ENCODE measurements at places on chromosomes 2 and 18. TPM values are rescaled to one million over a fixed set of nuclear protein-coding genes. Genes with fewer than 3 reads are reported as not detected.

DNA sequence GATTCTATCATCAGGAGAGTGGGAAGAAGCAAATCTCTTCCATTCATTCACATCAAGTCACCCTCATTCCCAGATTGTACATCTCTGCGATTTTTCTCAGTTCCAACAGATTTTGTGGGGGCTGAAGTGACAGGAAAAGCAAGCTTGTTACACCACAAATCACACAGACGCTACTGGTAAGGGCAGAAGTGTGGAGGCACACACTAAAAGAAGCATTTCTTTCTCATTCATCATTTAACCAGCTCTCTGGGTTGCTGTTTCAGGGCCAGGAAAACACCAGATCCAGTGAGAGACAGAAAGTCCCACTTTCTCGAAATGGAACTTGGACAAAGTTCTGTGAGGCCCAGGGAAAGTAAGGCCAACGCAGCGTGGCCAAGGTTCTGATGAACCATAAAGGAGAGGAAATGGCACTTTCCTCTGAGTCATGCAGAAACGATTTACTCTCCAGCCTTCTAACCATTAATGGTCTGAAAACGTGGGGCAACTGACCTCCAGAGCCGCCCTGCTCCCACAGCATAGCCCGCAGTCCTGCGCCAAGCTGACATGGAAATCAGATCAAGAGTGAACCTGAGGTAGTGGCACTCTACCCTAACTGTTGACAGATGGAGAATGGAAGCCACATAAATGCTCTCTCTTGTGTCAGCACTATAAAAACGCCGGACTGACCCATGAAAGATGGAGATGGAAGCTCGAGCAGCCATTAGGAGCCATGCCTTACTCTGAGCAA lies 191.0 kb downstream of the C1D start:
- H3K27me3 ChIP-seq, result no peaks in the 10 kb centered on the region
- DNase-seq, result no peak
- H3K36me3 ChIP-seq, result no peaks in the 10 kb centered on the region
- no peaks in the 10 kb centered on the region for H3K4me1 ChIP-seq
- no peak overlapping the region for H3K4me3 ChIP-seq

GRCh38 chr2:217445723-217446122 lies 557.1 kb downstream of the TNS1 start:
- no peak for DNase-seq
- H3K4me3 ChIP-seq, result no peak overlapping the region
- no peaks in the 10 kb centered on the region for H3K27me3 ChIP-seq
- H3K4me1 ChIP-seq, result no peaks in the 10 kb centered on the region
- no peak overlapping the region for H3K27ac ChIP-seq

- no peak overlapping the region for H3K4me3 ChIP-seq
- no peaks in the 10 kb centered on the region for H3K27me3 ChIP-seq
- H3K36me3 ChIP-seq, result no peaks in the 10 kb centered on the region
- peak; percentile 35 for DNase-seq
- H3K4me1 ChIP-seq, result no peaks in the 10 kb centered on the region
Observed at GRCh38 chr2:240620859-240621258, 4.4 kb upstream of the GPR35 start.

GRCh38 chr18:22709288-22710060 lies 223.7 kb upstream of the RBBP8 start:
- no peak overlapping the region for H3K4me3 ChIP-seq
- H3K27me3 ChIP-seq, result no peaks in the 10 kb centered on the region
- H3K27ac ChIP-seq, result no peak overlapping the region

DNA sequence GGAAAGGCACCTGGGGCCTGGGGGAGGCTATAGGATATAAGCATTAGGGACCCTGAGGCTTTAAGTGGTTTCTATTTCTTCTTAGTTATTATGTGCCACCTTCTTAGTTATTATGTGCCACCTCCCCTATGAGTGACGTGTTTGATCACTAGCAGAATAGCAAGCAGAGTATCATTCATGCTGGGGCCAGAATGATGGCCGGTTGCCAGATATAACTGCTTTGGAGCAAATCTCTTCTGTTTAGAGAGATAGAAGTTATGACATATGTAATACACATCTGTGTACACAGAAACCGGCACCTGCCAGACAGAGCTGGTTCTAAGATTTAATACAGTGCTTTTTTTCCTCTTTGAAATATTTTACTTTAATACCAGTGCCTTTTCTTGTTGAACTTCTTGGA lies 29.4 kb downstream of the LIPG start:
- no peak overlapping the region for H3K27ac ChIP-seq
- no peaks in the 10 kb centered on the region for H3K27me3 ChIP-seq
- no peak overlapping the region for H3K4me3 ChIP-seq
- H3K36me3 ChIP-seq, result no peaks in the 10 kb centered on the region
- no peaks in the 10 kb centered on the region for H3K4me1 ChIP-seq
- no peak for DNase-seq

GRCh38 chr18:32871786-32872185 lies 99.0 kb upstream of the KLHL14 start:
- no peaks in the 10 kb centered on the region for H3K4me1 ChIP-seq
- no peaks in the 10 kb centered on the region for H3K27me3 ChIP-seq
- DNase-seq, result no peak
- no peaks in the 10 kb centered on the region for H3K36me3 ChIP-seq

GRCh38 chr18:34746614-34747013 lies 36.5 kb downstream of the DTNA start:
- H3K36me3 ChIP-seq, result no peaks in the 10 kb centered on the region
- peaks cover 37% of the 10 kb centered on the region for H3K4me1 ChIP-seq
- H3K27me3 ChIP-seq, result no peaks in the 10 kb centered on the region

- DNase-seq, result no peak
- H3K27ac ChIP-seq, result no peak overlapping the region
- no peaks in the 10 kb centered on the region for H3K4me1 ChIP-seq
- H3K4me3 ChIP-seq, result no peak overlapping the region
- H3K27me3 ChIP-seq, result no peaks in the 10 kb centered on the region
- no peaks in the 10 kb centered on the region for H3K36me3 ChIP-seq
Observed at GRCh38 chr2:216604458-216604857, 28.8 kb upstream of the IGFBP2 start.

DNA sequence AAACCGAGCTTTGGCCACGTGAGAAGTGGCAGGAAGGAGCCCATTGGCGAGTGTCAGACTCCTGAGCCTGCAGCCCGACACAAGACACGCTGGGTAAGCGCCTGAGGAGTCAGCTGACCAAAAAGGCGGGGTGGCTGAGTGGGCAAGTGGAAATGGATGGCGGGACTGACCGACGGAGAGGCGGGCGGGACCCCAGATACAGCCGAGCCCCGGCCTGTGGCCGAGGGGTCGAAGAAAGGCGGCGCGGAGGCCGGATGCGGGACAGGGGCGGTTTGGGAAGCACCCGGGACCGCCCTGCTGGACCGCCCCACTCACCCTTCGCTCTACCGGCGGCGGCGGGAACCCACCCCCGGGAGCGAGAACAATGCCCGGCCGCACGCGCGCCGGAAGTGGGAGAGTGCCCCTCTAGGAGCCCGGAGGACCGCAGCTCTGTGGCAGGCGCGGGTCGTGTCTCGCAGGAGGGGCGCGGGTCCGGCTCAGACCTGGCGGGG lies 22.8 kb downstream of the ZSCAN30 start:
- H3K4me1 ChIP-seq, result no peaks in the 10 kb centered on the region
- peak; percentile 85 for DNase-seq
- peak overlapping the region; percentile 73 for H3K4me3 ChIP-seq
- no peaks in the 10 kb centered on the region for H3K27me3 ChIP-seq

- H3K27me3 ChIP-seq, result no peaks in the 10 kb centered on the region
- H3K4me1 ChIP-seq, result peaks cover 11% of the 10 kb centered on the region
- no peaks in the 10 kb centered on the region for H3K36me3 ChIP-seq
- H3K27ac ChIP-seq, result no peak overlapping the region
- DNase-seq, result no peak
- H3K4me3 ChIP-seq, result no peak overlapping the region
Observed at GRCh38 chr2:9247177-9247576, 40.6 kb downstream of the ASAP2 start.

DNA sequence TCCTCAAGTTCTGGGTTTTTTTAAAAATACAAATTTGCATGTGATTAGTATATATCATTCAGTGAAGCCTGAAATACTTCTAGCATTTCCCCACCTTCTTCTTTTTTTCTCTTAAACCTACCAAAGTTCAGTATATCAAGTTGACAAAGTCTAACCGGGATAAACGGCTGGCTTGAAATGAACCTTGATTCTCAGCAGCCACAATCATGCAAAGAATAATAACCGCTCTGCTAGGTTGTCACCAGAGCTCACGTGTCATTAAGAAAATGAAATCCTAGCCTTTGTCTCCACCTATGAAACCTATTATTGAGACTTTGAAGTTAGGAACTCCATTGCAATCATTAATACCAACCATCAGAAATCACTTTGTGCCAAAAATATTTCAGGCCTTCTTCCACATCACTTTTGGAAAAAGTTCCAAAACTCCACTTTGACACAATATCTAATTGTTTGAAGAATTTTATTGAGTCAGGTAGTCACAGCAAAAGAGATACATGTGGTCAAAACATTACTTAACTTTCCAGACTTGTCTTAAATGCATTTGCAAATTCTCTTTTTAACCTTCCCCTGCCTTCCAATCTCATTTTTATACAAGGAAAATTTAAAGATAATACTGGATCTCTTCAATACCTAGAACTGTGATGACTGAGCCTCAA lies 285.6 kb upstream of the ACVR2A start:
- H3K4me1 ChIP-seq, result no peaks in the 10 kb centered on the region
- H3K27me3 ChIP-seq, result no peaks in the 10 kb centered on the region
- H3K27ac ChIP-seq, result no peak overlapping the region
- H3K4me3 ChIP-seq, result no peak overlapping the region

- H3K4me3 ChIP-seq, result no peak overlapping the region
- H3K27ac ChIP-seq, result no peak overlapping the region
- H3K27me3 ChIP-seq, result no peaks in the 10 kb centered on the region
- DNase-seq, result no peak
- H3K36me3 ChIP-seq, result no peaks in the 10 kb centered on the region
Observed at GRCh38 chr2:181051861-181052522, 71.6 kb downstream of the UBE2E3 start.

GRCh38 chr18:77765468-77765867 lies 515.8 kb downstream of the GALR1 start:
- H3K27ac ChIP-seq, result no peak overlapping the region
- H3K4me1 ChIP-seq, result no peaks in the 10 kb centered on the region

DNA sequence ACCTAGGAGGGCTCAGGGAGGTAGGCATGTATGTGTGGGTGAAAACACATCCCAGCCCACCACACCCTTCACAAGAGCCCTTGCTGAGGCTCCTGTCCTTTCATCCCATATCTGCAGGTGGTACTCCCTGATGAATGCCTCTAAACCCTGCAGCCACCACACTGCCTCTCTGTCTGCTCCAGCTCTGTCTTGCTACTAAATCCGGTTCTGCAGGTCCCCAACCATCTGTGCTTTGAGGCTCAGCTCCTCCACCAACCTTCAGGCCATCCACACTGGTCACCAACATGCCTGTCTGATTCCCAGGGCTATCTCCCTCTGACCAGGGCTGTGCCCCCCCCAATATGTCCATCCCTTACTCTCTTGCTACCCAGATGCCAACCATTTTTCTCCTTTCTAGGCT lies 92.7 kb downstream of the BIN1 start:
- H3K4me3 ChIP-seq, result no peak overlapping the region
- H3K4me1 ChIP-seq, result no peaks in the 10 kb centered on the region
- no peak overlapping the region for H3K27ac ChIP-seq

GRCh38 chr18:8659609-8660242 lies 45.6 kb upstream of the MTCL1 start:
- H3K4me1 ChIP-seq, result no peaks in the 10 kb centered on the region
- H3K27ac ChIP-seq, result no peak overlapping the region
- H3K36me3 ChIP-seq, result no peaks in the 10 kb centered on the region
- no peaks in the 10 kb centered on the region for H3K27me3 ChIP-seq
- H3K4me3 ChIP-seq, result no peak overlapping the region

- H3K4me3 ChIP-seq, result no peak overlapping the region
- H3K4me1 ChIP-seq, result peaks cover 68% of the 10 kb centered on the region
- H3K36me3 ChIP-seq, result no peaks in the 10 kb centered on the region
- DNase-seq, result peak; percentile 66
- no peaks in the 10 kb centered on the region for H3K27me3 ChIP-seq
Observed at GRCh38 chr2:85706599-85707296, 12.6 kb downstream of the GNLY start.

DNA sequence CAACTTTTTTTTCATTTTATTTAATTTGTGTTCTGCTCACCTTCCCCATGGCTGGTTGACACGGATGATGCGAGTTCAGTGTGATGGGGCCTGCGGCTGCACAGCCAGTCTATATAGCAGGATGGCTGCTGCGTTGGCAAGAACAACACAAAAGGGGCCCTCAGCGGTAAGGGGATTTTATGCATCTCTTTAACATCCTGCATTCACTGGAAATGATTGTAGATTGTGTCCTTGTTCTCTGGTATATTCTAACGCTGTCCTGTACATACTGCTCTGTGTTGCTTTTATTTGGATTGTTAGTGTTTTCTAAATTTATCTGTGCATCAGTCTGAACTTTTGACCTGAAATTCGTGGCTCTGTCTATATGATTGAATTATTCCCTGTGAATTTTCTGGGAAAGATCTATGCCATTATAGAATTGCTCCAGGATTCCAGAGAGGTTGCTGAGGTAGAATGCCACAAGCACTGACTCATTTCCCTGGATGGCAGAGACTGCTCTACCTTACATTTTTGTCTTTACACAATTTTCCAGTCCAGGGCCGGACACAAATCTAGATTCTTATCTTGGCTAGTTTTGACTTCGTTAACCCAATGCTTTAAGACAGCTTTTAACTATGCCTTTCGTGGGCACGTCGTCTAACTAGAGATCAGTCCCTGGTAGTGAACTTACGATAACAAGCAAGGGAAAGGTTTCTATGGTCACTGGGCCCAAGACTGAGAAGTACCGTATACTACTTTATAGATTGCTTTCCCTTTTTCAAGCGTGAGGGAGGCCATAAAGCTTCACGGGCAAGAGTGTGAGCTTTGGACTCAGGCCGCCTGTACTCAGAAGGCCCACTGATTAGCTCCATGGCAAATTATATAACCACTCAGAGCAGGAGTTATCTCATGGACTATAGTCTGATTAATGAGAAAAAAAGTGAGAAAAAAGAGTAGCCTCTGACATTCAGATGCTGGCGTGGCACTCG lies at the start of gene CRYGC:
Gene CRYGC (minus strand): TSS at position 85 of the 968 bp plus-strand sequence. CDS start 36 bp downstream, at position 49.
- H3K4me1 ChIP-seq, result no peaks in the 10 kb centered on the region
- DNase-seq, result no peak
- H3K27ac ChIP-seq, result no peak within 1 kb of the TSS
- no peak within 1 kb of the TSS for H3K4me3 ChIP-seq
- no peaks in the 10 kb centered on the region for H3K36me3 ChIP-seq

GRCh38 chr2:32246911-32247310 lies 17.8 kb downstream of the NLRC4 start:
- no peaks in the 10 kb centered on the region for H3K27me3 ChIP-seq
- no peak overlapping the region for H3K4me3 ChIP-seq
- H3K36me3 ChIP-seq, result no peaks in the 10 kb centered on the region
- no peak for DNase-seq
- no peaks in the 10 kb centered on the region for H3K4me1 ChIP-seq

The CHRND gene
- total RNA-seq, result 80.1 TPM

The SDC1 gene
- total RNA-seq, result 0.09 TPM

The ALK gene
- 0.32 TPM for total RNA-seq

The COL6A3 gene
- total RNA-seq, result 74.1 TPM

The PLEKHH2 gene
- 0.37 TPM for total RNA-seq

The RNF103 gene
- 27.9 TPM for total RNA-seq

The GALNT5 gene
- not detected for total RNA-seq

The FAHD2A gene
- 31.3 TPM for total RNA-seq

The CDH20 gene
- 0.60 TPM for total RNA-seq

The FTCDNL1 gene
- total RNA-seq, result 25.7 TPM

The NOL4 gene
- total RNA-seq, result not detected
